ENCODE measurements at places on chromosomes 11 and 22.
A peak's percentile ranks its signal among the peaks of the same experiment; 100 is the strongest.

- peak; percentile 37 for DNase-seq
These were observed 480 bp upstream of the SMARCB1 start for GRCh38 chr22:23786261-23786710.

DNA sequence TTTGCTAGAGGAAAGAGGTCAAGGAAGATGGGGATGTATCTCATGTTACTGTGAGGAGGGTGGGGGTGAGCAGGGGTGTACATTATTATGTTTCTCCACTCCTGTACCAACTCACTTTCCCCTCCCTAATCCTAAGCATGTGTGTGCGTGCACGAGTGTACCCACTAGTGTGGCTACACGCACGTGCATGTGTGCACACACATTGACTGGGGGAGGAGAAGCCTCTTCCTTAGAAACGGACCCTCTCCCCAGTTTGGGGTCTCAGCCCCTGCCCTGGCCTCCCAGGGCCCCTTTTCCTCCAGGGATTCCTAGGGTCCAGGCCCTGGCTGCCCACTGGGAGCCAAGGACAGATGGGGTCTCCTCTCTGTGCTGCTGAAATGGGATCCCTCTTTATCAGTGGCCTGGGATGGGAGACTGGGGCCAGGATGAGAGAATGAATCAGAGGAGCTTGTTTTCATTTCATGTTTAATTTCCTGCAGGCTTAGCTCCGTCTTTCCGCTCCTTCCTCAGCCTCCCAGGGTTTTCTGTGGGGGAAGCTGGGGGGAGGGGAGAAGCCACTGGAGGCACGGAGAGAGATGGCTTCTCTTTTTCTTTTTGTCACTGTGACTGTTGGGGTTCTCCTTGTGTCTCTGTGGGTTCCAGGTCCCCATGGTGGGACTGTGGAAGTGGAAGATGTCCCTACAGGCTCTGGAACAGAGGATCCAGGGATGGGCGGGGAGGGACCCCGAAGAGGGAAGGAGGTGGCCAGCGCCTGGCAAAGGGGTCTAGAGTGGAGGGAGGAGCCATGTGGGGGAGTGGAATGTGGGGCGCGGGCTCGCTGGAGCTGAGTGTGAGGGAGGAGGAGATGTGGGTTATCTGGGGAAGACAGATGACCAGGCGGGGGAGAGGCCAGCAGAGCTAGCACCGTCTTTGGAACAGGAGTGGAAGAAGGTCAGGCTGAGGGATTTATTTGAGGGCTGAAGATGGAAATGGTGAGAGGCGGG lies 40.3 kb downstream of the ALX4 start:
- DNase-seq = peak; percentile 52

GRCh38 chr11:84289381-84289906 lies 1003.3 kb upstream of the CCDC90B start:
- DNase-seq = no peak

DNA sequence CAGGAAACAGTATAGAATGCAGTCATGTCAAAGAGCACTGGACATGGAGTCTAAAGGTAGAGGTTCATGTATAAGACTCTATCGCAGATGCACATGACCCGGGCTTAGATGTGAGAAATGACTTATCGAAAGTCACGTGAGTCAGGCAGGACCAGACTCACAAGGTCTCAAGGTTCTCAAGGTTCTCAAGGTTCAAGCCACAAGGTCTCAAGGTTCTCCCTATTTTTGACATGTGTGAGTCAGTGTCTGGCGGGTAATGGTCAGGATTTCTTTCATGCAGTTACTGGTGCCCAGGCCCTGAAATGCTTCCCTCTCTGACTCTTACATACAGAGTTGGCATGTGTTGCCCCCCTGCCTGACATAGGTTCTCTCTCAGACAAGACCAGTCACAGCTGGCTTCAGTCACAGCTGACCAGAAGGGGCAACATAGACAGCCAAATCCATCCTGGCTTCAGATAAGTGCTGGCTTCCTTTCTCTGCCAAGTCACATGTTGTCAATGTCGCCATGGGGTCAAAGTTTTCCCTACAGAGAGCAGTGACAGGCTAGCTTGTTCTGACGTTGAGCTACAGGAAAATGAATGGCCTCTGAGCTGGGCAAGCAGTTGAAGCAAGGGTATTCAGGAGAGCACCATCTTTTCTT lies 10.1 kb downstream of the CSRP3 start:
- DNase-seq = no peak

DNA sequence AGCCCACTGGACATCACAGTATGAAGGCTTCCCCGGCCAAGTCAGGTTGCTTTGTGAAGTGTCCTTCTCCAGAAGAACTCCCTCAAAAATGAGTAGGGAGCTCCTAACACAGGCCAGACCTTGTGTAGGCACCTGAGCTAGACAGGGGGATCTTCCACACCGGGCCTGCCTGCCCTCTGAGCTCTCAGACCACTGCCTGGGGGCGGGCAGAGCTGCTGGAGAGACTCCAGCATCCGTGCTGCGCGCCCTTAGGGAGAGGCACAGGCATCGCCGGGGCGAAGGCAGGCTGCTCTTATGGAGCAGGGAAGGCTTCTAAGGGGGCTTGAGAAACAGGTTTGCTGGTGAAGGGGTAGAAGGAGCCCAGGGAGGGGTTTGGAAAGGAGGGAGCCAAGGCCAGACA lies 4.4 kb downstream of the KCNJ5 start:
- no peak for DNase-seq

GRCh38 chr11:43919852-43920597 lies 22.4 kb upstream of the C11orf96 start:
- no peak for DNase-seq

DNA sequence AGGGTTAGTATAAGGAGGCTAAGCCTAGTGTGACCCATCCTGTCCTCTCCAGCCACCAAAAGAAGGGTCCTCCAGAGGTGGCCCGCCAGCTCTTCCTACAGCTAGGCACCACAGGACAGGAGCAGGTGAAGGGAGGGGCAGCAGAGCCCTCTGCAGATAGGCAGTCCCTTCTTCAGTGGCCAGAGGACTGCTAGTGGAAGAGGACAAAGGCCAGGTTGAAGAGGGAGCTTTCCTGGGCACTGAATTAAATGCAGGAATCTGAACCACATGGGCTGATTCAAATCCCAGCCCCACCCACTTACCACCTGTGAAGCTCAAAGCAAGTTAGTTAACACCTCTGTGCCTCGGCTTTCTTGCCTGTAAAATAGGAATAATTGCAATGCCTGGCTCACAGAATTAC lies 409.5 kb downstream of the NXPE2 start:
- no peak for DNase-seq

GRCh38 chr11:18728658-18729057 lies 2.7 kb upstream of the IGSF22 start:
- no peak for DNase-seq

GRCh38 chr11:118618115-118618990 lies 10.9 kb downstream of the PHLDB1 start:
- DNase-seq = peak; percentile 95

- DNase-seq = no peak
These were observed 15.4 kb downstream of the ASRGL1 start for GRCh38 chr11:62352355-62353336.

GRCh38 chr11:45058647-45058950 lies 87.8 kb upstream of the PRDM11 start:
- DNase-seq = no peak

DNA sequence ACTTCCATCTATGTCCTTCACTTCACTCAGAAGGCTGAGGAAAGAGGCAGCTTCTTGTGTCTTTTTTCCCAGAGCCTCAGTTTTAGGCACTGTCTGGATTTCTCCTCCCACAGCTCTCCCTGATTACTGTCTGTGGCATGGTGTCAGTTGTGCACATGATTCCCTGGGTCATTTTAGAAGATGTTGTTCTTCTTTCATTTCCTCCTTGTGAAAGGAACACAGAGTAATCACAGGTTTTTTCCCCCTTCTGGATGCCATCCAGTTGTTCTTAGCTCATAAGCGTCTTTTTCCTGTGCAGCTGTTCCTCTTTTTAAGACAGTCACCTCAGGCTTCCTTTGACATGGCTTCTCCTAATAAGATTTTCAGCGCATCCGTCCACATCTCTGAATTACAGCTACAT lies 212.2 kb downstream of the FAM181B start:
- no peak for DNase-seq

DNA sequence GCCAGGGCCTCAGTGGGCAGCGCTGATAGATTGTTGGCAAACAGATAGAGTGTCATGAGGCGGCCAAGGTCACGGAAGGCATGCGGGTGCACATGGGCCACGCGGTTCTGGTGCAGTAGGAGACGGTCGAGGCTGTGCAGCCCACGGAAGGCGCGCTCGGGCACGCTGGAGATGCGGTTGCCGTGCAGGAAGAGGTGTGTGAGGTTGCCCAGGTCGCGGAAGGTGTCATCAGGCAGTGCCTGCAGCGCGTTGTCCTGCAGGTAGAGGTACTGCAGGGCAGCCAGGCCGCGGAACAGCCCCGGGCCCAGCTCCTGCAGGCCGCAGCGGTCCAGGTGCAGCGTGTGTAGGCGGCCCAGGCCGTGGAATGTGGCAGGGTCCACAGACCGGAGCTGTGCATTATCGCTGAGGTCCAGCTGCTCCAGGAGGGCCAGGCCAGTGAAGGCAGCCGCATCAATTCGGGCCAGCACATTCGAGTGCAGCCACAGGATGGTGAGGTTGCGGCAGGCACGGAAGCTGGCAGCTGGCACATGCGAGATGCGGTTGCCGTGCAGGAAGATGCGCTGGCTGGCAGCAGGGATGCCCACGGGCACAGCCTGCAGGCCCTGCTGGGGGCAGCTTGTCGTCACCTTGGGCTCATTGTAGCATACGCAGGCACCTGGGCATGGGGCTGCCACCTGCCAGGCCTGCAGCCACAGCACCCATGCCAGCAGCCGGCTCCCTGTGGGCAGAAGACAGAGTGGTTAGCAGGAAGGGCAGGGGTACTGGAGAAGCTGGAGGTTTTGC lies 25.5 kb downstream of the RTN4R start:
- no peak for DNase-seq

- no peak for DNase-seq
These were observed 349.4 kb downstream of the METTL15 start for GRCh38 chr11:28457481-28458065.

DNA sequence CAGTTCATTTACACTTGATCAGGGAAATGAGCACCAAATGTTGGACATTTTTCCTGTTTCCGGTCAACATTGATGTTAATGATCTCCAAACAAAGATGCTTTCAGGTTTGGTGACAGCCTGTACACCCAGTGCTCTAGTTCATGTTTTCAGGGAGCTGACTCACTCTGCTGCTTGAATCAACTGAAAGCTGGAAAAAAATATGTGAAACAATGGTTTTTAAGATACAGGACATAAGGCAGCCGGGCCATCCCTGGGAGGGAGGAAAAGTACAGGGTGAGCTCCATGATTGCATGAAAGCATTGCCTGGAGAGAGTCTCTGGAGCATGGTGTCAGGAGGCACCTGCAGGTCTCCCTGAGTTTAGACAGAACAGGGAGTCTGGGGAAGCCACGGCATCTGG lies 259.6 kb downstream of the TBC1D22A start:
- no peak for DNase-seq

GRCh38 chr11:61588728-61589191 lies 7.9 kb upstream of the SYT7 start:
- no peak for DNase-seq

DNA sequence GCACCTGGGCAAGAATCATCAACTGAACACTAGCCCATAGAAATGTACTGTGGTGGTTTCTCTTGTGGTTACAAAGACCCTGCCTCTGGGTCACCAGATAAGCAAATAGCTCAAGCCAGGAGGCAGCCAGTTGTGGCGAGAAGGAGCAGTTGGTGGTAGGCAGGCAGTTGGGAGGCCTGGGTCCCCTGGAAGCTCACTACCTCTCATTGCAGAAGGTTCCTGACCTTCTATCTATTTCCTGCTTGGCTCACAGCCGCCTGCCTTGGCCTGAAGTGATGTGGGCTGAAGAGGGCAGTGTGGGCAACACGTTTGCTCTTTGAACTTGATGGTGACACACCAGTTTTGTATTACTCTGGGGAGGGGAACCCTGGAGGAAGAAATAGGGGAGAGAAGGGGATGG lies 34.7 kb downstream of the NECTIN1 start:
- no peak for DNase-seq

- DNase-seq = peak; percentile 10
These were observed 11.5 kb upstream of the RAB39A start for GRCh38 chr11:107916671-107917241.

GRCh38 chr22:19758896-19759426 lies 1.6 kb upstream of the TBX1 start:
- no peak for DNase-seq

DNA sequence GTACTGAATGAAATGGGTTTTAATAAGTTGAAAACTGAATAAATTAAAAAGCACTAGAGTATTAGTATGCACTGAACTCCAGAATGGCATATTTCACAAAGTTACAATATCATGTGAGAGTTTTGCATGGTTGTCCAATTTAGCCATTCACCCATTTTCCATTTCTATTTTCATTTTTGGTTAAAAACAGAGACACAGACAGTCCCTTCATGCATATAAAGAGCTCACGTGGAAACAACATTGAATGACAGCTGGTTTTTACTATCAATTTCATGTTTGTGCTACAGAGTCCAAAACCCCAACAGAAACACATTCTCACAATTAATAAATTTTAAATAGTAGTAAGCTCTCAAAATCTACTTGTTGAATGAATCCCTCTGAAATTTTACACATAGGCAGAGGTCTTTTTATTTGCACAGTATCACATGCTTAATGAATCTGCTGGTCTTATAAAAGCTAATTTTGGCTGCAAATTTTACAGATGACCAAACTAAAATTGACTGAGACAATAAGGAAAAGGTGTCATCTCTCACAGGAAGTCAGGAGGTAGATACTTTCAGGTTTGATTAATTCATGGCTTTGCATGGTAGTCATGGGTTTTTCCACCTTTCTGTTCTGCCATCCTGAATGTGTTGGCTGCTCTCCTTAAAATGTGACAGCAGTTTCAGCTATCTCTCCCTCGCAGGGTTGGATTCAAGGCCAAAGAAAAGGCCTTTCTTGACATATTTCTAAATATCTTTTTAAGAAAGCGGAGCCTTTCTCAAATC lies 20.6 kb upstream of the DDI1 start:
- no peak for DNase-seq

DNA sequence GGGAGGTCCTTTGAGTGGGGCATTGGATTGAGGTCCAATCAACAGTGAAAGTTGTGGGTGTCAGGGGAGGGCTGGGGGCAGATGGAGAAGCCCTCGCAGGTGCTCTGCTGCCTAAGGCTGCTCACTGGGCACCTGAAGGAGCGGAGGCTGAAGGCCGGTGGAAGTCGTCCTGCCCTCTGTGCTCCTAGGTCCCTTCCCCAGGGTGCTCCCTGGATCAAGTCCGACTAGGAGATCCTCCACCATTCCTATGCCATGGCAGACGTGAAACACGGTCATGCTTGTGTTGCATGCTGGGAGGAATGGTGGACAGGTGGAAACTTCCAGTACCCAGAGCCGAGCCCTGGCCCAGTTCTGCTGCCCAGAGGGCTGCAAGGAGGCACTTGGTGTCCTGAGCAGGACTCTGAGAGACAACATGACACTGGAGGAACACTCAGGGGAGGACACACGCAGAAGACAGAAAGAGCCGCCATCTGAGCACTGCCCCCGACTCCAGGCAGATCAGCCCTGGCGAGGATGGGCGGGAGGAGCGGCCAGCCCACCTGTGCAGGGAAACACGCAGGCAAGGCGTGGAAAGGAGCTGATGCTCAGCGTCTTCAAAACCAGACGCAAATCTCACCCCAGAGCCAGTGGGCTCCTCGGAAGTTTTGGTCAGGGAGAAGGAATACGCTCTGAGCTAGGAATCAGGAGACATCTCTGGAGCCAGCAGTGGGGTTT lies 786.8 kb downstream of the BRD1 start:
- no peak for DNase-seq

- DNase-seq = peak; percentile 97
These were observed 7.0 kb downstream of the MAP3K11 start for GRCh38 chr11:65606876-65607613.
